ENCODE measurements at places on chromosomes 3 and 15.
A peak's percentile ranks its signal among the peaks of the same experiment; 100 is the strongest.

DNA sequence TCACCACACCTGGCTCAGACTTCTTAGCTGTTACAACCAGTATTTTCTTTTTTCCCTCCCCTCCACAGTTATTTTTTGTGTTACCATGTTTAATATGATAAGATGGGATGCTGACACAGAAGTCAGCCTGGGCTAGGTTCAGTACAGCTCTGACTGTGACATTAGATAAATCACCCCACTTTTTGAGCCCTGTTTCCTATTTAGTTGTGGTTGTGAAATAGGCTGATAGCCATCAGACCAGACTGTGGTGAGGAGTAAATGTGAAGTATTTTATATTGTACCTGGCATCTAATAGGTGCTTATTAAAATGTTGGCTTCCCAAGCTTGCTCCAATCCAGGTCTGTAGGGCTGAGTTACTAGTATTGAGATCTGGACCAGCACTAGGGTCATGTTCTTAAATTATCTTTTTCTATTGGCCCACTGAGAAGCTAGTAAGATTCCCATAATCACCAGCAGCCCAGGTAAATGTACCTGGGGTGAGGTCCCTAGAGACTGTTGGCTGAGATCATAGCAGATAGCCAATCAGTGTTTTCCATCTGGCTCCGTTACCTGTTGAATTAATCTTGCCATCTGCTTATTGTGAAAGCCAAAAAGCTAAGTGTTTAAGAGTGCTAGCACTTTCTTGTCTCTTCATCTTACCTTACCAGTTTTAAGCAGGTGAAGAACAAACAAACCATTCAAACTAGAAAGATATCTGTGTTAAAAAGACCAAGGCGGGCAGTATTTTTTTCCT is 61.0 kb downstream of the CCK start:
- DNase-seq = no peak

- no peak for DNase-seq
Measured at GRCh38 chr3:119969759-119970158, 124.5 kb downstream of the GSK3B start.

DNA sequence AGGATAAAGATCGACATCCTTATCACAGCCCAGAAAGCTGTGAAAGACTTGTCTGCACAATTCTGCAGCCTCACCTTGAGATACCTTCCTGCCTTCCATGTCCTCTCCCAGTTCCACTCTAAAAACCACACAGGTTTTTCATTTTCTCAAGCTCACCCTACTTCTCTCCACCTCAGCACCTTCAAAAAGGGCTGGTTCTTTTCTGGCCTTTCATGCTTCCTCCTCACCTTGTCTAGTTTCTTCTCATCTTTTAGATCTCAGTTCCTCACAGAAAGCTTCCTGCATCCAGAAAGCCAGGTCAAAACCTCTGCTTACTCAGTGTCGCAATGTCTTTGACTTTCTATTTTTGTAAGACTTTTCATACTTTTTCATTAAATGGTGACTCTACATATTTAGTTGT is 140.2 kb upstream of the STT3B start:
- DNase-seq = no peak

GRCh38 chr3:127658234-127658633 is 14.5 kb upstream of the ABTB1 start:
- DNase-seq = no peak

DNA sequence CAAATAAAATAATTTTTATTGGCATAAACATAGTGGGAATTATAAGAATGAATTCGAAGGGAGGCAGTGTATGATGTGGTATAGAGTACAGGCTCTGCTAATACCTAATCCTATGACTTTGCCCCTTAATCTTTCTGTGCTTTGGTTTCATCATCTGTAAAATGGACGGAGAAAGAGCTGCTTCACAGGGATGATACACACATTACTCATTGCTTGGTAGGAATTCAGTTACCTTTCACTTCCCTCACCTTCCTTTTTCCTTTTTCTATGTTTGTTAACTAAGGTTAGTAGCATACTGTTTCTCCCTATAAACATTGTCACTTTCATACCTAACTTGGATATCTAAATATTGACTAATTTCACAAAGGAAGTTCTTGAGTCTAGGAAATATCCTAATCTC is 36.2 kb downstream of the LEKR1 start:
- peak; percentile 45 for DNase-seq

- DNase-seq = no peak
Measured at GRCh38 chr15:33107950-33108349, 86.6 kb downstream of the FMN1 start.

DNA sequence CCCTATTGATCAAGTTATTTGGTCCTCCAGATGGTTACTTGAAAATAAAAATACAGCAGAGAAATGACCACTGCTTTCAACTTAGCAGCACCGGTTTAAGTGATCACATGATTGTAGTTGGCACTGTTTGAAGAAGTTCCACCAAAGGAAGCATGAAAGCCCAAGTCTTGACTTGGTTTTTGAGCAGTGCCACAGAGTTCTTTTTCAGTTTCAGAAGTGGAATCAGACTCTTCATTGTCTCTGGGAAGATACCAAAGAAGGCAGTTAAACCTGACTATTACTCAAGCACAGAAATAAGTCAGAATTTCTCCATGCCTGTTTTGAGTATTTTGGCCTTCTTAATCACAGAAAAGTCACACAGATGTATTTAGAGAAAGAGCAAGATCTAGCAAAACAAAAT is 66.7 kb downstream of the BBX start:
- DNase-seq = no peak

DNA sequence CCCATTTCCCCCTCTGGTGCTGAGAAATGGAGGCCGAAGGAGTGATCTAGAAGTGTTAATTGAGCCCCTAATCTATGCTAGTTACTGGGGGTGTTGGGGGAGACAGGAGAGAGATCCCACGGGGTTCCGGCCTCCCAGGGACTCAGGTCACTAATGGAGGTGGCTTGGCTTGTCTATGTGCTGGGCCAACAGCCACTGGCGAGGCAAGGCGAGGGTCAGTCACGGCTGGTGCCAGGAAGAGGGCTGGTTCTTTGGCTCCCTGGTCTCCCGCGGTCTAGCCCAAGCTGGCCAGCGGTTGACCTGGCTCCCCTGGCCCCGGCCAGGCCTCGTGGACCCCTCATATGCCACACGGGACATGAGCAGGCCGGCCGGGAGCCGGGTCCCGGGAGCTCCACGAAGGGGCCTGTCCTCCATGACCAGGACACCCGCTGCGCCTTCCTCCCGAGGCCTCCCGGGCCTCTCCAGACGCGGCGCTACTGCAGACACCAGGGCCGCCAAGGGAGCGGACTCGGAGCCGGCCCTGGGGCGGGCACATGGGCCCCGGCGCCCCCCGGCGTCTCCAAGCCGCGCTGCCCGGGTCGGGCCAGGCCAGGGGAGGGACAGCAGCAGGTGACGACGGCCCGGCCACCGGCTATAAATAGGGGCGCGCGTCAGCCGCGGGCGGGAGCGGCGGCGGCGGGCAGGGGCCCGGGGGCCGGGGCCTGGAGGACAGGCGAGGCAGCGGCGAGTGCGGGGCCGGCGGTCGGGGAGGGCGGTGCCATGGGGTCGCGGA is at the start of gene ALPK3:
TSS of gene ALPK3 (plus strand) at position 663 of the 772 bp plus-strand sequence. CDS start at position 760, 97 bp downstream.
- DNase-seq = no peak

GRCh38 chr3:64355401-64355807 is 130.1 kb upstream of the PRICKLE2 start:
- DNase-seq = peak; percentile 41

DNA sequence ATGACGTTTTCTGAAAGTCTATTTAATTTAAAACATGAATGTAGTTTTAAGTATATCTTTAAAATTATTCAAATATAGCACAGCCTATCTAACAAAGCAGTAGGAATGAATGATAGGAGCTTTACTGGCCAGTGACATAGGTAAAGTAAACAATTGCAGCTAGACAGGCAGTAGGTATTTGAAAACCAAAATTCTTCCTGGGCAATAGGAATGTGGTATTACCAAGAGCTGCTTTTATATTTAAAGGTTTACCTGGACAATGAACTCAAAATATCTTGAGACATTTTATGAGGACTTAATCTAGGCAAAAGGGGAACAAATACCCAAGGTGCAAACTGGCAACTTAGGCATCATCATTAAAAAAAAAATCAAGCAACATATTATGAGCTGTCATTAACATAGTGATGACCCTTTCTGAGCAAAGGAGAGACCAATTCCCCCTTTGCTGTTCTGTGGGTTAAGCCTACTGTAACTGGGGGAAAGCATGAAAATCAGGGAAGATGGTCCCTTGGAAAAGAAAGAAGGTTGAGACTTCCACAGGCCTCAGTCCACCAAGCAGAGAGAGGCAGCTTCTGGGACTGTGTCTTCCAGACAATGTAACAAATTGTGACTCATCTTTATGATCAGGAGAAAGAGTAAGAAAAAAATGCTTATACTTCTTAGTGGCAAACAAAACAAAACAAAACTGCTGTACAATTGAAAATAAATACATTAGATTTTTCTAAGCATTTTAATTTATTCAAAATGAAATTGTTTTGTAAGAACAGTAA is 12.9 kb downstream of the ISL2 start:
- no peak for DNase-seq

GRCh38 chr3:129558772-129559564 is 16.0 kb downstream of the H1-8 start:
- DNase-seq = peak; percentile 57

DNA sequence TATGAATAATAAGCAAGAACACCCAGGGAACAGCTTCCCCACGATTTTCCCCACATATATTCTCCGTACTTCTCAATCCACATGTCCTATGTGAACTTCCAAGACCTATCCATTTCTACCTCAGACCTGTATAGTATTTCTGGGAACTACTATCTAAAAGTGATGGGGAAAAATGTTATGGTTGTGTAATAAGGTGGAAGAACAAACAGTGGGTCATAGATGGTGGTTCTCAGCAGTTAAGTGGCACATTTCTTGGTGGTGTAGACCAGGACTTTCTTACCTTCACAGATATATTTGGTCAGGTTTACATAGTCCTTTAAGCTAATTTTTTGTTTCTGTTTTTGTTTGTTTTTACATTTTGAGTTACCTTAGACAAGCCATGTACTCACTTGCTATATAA is 675.1 kb downstream of the GBE1 start:
- DNase-seq = no peak

DNA sequence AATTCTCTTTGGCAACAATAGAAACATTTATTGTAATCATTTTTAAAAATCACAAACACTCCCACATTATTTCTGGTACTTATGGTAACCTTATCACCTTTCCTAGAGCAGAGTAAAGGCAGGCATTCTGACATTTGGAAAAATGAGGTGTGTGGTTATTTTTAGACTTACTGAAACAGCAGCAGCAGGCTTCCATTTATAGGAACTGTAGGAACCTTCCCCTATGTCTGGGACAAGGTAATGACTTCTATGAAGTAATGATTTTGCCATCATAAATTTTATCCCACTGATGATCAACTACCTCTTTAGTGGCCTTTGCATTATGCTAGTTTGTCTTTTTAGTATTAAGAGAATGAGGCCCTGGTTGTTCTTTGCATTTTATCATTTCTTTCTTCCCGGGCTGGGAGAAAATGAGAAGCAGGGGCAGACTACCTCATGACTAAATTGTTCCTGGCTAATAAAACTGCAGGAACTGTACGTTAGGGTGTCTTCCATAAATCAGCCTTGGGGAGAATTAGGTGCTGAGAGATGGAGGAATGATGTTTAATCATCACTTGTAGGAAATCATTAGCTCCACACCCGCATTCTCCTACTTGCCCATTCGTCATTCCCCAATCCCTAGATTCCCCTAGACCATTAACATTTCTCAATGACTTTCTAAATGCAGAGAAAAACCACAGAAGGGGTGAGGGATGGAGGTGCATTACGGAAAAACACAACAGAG is 680.3 kb downstream of the AGBL1 start:
- no peak for DNase-seq

DNA sequence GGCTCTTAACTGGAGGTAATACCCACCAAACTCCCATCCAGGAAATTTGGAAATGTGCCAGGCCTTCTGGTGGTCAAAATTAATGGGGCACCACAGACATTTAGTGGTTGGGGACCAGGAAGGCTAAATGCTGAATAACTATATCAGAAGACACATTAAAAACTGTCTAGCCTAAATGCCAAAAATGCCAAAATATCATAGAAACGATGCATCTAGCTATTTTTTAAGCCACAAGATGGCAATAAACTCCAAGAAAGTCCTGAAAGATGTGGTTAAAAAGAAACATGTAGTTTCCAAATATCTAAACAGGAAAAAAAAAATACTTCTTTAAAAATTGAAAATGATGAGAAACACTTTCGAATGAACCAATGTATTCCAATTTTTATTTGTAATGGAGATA is 19.9 kb downstream of the CCDC14 start:
- DNase-seq = no peak

- DNase-seq = no peak
Measured at GRCh38 chr3:6542795-6543194, 318.1 kb upstream of the GRM7 start.

DNA sequence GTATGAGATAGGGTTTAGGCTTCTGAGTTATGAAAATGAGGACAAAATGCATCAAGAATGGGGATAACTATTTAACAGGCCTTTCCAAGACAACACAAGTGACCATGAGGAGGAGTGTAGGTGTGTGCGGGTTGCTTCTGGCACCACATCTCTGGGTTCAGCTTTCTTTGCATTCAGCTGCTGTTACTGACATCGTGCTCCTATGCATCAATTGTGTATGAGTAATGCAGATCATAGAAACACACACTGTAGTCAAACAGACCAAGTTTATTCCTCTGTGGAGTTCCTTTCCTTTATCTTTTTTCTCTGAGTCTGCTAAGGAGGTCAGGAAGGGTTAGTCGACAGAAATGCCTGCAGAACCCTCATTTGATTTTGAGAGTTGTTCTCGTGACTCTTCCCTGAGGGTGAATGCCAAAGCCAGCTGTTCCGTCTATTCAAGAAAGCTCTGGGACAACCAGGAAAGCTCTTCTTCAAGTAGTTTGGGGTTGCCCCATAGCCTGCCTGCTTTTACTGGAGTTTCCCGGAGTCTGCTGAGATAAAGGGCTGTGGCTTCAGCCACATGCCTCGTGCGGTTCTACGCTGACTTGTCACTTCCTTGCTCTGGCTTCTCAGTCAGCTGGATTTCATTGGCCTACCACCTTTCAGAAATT is 136.7 kb upstream of the TLE3 start:
- DNase-seq = no peak

GRCh38 chr3:114056130-114057010 is at the start of the genes CCDC191 and QTRT2:
Gene CCDC191, minus strand, starts transcription at chr3:114056526. Its CDS starts 60 bp downstream, at chr3:114056466.
Gene QTRT2, plus strand, starts transcription at chr3:114056737. Its CDS starts 8,521 bp downstream, at chr3:114065258.
- DNase-seq = peak; percentile 99

GRCh38 chr15:83306561-83306960 is 22.1 kb upstream of the BNC1 start:
- DNase-seq = no peak

Measured in RCC 7860 (cell line).